ENCODE measurements at places on chromosomes 13 and 19.

- DNase-seq: no peak
Observed at GRCh38 chr13:113816254-113816929, 47.5 kb downstream of the GAS6 start.

GRCh38 chr13:24168979-24169378, 8.5 kb downstream of the SPATA13 start:
- DNase-seq: no peak

DNA sequence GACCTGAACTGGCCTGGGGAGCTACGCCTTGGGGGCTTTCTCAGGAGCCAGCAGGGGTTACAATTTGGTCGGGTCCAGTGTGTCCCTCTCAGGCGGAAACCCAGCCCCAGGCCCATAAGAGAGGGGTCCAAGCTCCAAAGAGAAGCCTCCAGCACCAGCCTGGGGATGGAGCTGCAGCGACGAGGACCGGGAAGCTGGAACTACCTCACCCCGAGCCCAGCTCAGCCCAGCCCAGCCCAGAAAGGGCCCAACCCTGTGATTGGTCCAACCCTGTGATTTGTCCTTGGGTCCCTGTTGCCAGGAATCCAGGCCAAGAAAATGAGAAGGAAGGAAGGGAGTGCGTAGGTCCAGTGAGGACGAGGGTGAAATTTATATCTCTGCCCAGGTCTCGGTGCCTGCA, 24.1 kb downstream of the CLEC4M start:
- no peak for DNase-seq

GRCh38 chr19:51311351-51312257, at the start of gene IGLON5:
Gene IGLON5, plus strand, starts transcription at chr19:51311644. Its CDS starts 204 bp downstream, at chr19:51311848.
- DNase-seq: no peak

- no peak for DNase-seq
Observed at GRCh38 chr13:96900986-96901385, 93.3 kb downstream of the OXGR1 start.

DNA sequence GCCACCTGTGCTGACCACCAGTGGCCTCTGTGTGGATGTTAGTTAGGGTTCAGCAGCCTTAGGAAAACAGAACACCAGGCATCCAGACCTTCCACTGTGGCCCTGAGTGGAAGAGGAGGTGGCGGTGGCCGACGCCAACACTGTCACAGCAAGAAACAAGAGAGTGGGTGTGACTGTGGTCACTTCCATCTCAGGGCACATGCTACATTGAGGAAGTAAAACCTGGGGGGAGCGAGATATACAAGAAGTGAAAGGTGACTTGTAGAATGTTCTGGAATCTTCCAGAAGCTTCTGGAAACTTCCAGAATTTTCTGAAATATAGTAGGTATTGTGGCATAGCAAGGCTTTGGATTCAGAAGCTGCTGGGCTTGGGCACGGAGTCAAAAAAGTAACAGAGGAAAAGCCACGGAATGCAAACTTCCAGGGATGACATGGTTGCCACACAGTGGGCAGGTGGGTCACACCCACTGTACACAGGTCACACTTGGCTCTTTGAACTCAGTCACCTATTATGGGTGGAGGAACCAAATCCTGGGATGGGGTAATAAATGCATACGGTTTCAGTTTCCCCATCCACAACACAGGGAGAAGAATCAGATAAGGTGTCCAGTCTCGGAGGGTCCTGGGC, 24.3 kb downstream of the GNG7 start:
- no peak for DNase-seq

GRCh38 chr19:38229585-38230073, 5.6 kb upstream of the DPF1 start:
- DNase-seq: peak; percentile 52

DNA sequence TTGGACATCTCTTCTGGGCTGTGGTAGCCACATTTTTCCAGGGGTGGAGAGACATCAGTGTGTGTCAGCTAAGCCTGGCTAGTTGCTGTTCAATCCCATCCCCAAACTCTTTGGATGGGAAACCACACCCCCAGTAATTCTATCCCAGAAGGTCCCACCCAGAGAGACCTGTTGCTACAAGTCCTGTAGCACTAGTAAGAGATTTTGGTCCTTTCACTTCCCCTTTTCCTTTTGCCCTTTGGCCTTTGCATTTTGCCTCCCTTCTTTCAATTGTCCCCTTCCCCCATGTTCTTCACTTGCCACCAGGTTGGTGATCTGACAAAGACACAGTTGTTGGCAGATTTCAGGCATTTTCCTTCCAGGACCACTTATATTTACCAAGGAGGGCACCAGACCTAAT, 3.8 kb downstream of the CBY2 start:
- no peak for DNase-seq

GRCh38 chr19:4592445-4592844, 33.0 kb upstream of the SEMA6B start:
- no peak for DNase-seq

DNA sequence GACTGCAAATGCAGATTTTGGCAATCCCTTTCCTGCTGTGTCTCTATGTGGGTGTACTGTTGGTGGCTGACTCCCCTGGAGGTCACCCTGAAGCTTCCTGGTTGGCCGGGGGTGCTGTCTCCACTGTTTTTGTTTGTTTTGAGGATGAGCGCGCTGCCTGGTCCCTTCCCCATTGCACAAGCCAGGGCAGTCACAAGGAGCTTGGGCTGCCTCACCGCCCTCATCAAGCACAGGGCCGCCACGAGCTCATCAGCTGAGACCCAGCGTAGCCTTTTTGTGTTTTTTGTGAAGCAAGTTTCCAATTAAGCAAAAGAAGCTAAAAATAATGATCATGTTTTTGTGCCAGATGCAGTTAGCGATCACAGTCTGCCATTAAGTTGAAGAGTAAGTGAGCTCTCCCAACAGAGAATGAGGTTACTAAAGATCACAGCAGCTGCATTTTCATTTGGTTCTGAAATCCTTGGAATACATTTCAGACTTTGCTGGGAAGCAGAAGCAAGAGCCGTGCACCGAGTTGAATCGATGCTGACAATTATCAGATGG, 57.8 kb downstream of the GGACT start:
- DNase-seq: no peak

GRCh38 chr13:41916173-41916954, 44.5 kb downstream of the VWA8 start:
- no peak for DNase-seq

GRCh38 chr19:40613690-40614621, 12.8 kb downstream of the LTBP4 start:
- peak; percentile 65 for DNase-seq

DNA sequence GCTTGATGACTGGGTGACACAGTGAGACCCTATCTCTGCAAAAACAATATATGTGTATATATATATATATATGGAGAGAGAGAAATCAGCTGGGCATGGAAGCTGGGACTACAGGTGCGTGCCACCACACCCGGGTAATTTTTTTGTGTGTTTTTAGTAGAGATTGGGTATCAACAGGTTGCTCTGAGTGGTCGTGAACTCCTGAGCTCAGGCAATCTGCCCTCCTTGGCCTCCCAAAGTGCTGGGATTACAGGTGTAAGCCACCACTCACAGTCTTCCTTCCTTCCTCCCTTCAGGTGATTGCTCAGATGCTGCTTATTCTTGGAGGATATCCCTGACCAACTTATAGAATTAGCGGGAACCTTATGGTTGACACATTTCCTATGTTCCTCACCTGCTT, 41.9 kb downstream of the ERICH4 start:
- no peak for DNase-seq

DNA sequence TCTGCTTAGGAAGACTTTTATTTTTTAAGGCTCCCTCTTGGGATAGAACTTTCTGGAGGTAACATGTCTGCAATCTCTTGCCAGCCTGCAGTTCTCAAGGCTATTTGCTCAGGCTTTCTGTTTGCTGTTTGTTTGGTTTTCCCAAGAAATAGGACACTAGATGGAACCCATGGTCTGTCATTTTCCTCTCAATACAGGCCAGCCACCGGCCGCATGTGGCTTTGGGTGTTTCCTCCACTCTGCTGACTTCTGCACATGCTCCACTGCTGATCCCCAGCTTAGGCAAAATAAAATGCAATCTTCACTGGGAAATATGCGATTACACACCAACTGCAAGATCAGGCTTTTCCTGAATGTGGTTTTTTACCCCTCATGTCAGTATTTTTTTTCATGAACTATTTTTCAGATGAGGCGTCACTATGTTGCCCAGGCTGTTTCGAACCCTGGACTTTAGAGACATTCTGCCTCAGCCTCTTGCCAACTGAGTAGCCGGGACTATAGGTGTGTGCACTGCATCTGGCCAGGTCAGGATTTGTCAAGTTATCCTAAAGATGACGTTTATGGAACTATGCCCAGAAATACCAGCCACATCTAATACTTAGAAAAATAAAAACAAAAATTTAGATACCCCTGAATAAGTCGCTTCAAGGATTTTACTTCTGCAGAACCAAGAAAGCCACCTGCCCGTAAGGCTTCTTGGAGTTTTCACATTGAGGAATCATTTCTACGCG, 94.3 kb upstream of the PABPC3 start:
- DNase-seq: no peak

DNA sequence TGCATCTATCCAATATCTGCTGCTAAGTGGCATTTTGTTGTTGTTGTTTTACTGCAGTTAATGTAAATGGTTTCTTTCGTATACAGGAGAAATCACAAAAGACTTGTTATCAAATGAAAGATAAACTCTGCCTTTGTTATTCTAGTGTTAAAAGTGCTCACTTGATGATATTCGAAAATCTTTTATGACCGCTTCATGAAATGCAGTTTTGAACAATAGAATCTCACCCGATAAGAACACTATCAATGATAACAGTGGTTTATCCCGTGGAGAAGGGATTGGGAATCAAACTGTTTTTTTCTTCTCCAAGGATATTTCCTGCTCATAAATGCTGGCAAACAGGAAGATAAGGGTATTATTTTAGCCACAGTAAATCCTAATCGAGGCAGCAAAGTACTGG, 1366.3 kb downstream of the OLFM4 start:
- DNase-seq: no peak

DNA sequence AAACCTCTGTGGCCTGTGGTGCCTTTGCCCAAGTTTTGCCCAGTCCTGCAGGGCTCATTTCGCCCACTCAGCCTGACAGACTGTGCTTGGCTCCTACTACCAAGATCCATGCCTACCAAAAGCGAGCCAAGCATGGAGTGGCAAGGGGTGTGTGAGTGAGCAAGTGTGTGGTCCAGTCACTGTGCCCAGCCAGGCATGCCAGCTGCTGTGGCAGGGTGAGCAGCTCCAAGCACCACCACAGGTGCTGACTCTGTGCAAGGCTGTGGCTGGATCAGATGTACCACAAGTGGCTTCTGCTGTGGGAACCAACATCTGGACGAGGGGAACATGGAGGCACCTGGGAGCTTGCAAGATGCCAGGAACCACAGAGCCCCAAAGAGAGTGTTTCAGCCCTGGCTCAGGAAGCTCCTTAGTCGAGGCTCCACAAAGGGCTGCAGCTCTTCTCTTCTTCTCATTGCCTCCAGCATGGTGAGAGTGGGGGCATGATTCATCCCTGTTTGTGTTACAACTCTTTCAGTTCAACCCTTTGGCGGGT, 1564.2 kb upstream of the MIR17HG start:
- no peak for DNase-seq

DNA sequence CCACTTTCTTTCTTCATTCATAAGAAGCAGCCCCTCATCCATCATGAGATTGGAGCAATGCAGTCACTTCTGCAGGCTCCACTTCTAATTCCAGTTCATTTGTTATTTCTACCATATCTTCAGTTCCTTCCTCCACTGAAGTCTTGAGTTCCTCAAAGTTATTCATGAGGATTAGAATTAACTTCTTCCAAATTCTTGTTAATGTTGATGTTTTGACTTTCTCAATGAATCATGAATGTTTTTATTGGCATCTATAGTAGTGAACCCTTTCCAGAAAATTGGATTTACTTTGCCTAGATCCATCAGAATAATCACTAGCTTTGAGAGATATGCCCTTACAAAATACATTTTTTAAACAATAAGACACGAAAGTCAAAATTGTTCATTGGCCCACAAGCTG, 2567.7 kb upstream of the PCDH20 start:
- no peak for DNase-seq

DNA sequence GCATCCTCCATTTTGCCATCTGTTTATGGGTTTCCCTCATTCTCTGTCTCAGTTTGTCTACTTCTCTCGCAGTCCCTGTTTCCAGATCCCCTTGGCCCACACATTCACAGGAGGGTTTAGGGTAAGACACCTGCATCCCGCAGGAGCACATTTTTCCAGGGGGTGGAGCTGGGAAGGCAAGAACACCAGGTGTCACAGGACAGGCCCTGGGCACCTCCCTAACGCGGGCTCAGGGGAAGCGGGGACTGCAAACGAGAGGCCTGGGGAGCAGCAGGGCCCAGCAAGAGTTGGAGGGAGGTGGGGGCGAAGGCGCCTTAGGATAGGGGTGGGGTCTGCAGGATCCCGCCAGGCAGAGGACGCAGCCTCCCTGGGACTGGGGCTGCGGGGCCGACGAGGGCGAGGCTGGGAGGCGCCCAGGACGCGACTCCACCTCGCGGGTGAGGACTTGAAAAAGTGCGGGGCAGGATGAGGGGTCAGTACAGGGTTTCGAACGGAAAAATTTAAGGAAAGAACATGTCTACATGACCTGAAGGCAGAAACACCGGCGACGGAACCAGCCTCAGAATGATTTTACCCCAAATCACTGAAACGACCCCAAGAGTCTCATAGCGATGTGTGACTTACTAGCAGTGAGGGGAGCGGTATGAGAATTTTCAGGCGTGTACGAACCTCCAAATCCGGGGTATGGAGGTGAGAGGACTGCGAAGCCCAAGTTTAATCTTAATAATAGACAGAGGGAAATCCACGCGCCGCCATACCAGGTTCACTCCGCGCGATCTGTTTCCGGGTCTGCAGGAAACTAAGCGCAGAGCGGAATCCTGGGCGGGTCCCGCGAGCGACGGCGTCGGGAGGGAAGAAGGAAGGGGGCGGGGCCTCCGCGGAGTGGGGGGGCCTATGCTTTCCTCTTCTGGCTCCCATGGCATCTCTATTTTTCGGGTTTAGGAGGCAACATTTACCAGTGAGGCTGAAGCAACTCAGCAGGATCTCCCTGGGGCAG, 7.1 kb upstream of the ERVV-2 start:
- DNase-seq: no peak

Measured in stimulated activated CD4-positive, alpha-beta T cell treated with anti-CD3 and anti-CD28 coated beads, Interleukin-15, amount 100 ng/mL, for 1 hour (primary cell).